ENCODE measurements at places on chromosomes 16 and 17.

- DNase-seq = no peak
Observed at GRCh38 chr16:15830832-15831451, 25.9 kb downstream of the MYH11 start.

DNA sequence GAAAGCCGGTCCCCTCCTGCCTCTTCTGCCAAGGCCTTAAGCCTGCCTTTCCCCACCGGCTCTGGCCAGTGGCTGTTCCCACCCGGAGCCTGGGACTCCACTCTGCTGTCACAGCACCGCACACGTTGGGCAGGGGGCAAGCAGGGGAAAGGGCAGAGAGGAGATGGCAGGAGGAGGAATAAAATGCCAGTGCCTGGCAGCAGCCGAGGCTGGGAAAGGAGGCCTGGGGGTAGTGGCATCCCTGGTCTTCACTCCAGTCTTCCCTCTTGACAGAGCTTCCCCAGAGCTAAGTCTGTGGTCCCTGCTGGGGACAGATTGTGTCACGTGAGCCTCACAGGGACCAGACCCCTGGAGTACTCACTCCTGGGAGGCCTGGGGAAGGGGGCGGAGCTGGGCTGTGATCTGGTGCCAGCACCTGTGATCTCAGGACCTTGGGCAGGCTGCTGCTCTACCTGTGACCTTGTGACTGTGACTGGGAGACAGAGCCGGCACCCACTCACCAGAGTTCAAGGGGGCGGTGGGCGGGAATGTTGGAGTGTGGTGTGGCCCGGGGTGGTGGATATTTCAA, 97.2 kb upstream of the GSE1 start:
- DNase-seq = no peak

- DNase-seq = no peak
Observed at GRCh38 chr16:22663389-22664064, 150.4 kb upstream of the HS3ST2 start.

DNA sequence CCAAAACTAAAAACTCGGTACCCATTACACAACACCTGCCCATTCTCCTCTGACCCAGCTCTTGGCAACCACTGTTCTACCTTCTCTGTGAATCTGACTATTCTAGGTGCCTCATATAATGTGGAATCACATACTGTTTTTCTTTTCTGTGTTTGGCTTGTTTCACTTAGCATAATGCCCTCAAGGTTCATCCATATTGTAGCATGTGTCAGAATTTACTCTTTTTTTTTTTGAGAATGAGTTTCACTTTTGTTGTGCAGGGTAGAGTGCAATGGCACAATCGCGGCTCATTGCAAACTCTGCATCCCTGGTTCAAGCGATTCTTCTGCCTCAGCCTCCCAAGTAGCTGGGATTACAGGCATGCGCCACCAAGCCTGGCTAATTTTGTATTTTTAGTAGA, 59.5 kb upstream of the RBL2 start:
- no peak for DNase-seq

GRCh38 chr17:58480090-58480489, 8.1 kb downstream of the HSF5 start:
- no peak for DNase-seq

- no peak for DNase-seq
Observed at GRCh38 chr16:69477546-69477945, 53.1 kb downstream of the CYB5B start.

DNA sequence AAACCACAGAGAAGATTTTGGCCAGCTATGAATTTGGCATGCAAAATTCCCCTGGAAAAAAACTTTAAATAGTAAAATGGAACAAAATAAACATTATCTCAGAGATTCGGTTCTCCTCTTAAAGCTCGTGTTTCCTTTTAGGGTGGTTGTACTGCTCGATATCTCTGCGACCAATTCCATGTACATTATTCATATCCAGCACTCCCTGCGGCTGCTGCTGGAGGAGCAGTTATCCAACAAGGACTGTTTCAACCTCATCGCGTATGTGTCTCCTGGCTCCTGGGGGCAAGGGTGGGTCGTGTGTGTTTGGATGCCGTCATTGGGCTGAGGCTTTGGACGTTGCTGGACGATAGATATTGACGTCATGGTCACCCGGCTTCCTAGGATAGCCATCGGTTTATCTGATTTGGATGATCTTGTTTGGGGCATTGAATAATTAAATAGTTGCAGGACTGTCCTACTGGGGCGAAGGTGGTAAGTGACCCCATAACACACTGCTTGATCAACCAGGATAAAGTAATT, 33.8 kb downstream of the VWA3A start:
- DNase-seq = no peak

GRCh38 chr16:55036371-55036821, 105.7 kb downstream of the IRX5 start:
- no peak for DNase-seq

DNA sequence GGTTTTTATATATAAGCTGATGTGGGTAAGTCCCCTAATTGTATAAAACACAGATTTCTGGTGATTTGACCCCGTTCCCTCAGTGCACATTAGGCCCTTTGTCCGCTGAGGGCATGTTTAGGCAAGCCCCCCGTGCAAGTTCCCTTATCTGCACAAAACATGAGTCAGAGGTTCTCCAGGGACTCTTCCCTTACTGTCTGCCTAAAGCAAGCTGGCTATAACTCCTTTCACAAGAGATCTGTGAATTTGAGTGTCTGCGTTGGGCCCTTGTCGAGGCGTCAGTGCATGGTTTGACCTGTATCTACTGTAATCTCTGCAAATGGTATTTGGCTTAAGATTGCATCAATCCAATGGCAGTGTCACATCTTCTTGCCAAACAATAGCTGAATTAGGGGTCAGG, 712.8 kb downstream of the CDH8 start:
- no peak for DNase-seq

DNA sequence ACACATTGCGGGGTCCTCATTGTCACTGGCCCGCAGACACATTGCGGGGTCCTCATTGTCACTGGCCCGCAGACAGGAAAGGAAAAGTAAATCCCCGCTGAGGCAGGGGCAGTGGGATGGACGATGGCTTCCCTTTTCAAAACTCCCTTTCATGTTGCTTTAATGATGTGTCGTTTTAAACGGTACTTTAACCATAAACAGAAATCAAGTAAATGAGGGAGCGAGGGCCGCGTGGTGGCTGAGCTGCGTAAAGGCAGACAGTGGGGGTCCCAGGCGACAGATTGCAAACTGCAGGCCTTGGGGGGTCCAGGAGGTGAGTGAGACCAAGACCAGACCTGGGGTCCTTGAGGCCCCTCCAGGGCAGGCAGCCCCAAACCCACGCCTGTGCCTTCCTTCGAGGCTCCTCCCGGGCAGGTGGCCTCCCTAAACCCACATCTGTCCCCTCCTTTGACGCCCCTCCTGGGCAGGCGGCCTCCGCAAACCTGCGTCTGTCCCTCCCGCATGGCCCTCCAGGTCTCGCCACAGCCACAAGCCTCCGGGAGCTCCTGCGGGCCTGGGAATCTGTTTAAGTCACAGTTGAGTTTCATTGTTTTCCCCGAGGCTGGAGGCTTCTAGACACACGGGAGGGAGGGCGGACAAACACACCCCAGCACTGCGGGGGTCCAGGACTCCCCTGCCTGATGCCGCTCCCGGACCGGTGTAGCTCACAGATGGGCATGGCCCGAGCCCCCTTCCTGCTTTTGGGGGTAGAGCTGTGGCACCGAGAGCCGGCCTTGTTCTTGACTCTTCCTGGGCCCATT, 7.3 kb downstream of the PIEZO1 start:
- DNase-seq = no peak

GRCh38 chr16:71439523-71439922, 2.3 kb downstream of the TLE7 start:
- no peak for DNase-seq

DNA sequence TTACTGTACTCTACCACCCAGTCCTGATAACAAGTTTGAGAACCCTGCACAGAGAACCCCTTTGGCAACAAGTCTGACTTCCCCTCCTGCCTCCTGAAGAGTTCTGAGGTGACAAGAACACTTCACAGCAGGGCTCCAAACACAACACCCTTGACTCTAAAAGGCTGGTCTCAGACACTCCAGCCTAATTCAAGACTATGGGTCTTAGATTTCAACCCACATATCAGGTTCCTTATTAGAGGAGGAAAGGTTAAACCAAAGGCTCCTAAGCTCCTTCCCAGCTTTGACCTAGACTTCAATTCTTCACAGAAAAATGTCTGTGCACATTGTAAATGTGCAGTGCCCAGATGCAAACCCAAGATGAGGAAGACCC, 23.0 kb downstream of the RANBP10 start:
- no peak for DNase-seq

GRCh38 chr17:58326609-58327362, 1.8 kb downstream of the TSPOAP1 start:
- DNase-seq = no peak

DNA sequence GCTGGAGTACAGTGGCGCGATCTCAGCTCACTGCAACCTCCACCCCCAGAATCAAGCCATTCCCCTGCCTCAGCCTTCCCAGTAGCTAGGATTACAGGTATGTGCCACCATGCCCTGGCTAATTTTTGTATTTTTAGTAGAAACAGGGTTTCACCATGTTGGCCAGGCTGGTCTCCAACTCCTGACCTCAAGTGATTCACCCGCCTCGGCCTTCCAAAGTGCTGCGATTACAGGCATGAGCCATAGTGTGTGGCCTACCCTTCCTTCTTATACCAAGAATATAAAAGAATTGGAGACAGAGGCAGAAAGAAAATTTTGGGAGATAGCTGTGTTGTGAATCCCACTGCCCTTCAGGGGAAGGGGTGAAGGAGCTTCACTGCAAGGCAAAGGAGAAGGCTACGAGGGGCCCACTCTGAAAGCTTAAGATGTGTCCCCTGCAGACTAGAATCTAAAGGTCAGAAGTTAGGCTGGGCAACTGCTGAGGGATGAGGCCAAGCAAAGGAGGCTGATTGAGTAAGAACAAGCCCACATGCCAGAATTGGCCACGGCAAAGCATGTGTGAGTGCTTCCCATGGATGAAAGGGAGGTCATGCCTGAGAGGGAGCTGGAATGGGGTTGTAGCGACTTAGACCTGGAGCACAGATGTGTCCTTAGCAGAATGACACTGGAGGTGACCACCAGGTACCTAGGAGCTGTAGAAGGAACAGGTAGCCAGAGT, 8.4 kb upstream of the CRYBA1 start:
- no peak for DNase-seq

DNA sequence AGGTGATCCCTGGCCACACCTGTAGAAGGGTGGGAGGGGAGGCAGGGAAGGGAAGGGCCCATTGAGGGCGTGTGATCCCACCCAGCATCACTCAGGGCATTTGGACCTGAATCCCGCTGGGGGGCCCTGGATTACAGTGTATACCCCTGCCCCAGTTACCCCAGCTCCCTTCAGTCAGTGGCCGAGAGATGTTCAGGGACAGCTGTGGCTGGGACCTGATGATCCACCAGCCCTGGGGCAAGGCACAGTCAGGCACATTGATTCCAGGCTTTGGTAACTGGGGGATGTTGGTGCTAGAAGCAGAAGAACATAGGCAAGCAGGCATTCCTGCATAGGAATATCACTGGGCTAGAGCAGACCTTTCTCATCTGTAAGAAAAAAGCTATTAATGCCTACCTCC, 170.3 kb downstream of the FOXL1 start:
- no peak for DNase-seq

DNA sequence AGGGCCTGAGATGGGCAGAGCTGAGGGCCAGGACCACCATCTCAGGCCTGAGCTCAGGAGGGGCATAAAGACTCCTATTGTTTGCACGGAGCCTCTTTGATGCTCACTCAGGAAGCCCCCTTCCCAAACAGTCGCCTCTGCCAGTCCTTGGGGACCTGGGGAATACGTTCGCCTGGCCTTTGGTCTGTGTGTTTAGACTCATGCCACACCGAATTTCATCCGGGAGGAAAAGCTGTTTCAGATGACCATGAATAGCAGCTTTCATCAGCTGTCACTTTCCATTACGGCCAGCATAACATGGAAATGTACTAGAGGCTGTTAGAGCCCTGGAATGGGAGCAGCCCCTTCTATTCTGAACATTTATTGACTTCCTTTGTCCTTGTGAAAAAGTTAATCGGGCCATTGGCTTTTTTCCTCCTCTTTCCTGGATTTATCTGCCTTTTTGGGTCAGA, 139.0 kb downstream of the HS3ST3A1 start:
- DNase-seq = no peak

DNA sequence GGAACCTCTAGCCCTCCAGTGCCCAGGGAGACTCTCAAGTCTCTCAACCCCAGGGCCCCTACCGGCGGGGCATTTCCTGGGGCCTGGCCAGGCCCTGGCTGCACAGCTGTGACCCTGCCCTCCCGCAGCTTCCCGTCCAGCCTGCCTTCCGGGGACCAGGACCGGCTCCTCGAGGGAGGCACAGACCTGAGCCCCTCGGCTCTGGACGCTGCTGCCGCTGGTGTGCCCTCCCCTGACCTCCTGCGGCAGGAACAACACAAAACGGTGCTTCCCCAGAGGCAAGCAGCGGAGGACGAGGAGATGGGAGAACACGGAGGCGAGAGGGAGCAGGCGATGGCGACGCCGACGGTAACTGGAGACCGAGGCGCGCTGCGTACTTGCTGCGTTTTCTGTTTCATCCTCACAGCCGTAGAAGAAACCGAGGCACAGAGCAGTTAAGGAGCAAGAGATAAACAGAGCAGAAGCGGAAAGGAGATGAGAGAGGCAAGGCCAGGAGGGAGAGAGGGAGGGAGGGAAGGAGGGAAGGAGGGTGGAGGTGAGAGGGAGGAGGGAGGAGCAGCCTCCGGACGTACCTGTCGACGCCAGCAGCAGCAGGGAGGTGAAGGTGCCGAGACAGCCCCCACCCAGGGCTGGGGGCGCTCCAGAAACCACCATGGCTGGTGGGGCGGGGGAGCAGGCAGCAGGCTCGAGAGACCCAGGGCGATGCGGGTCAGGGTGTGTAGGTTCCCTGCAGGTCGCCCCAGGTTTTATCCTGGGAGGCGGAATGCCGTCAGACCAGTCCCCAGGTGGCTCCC, at the start of gene PRSS22:
Gene PRSS22, minus strand, starts transcription at position 720 of the 794 bp plus-strand sequence. Its CDS starts 66 bp downstream, at position 654.
- no peak for DNase-seq

DNA sequence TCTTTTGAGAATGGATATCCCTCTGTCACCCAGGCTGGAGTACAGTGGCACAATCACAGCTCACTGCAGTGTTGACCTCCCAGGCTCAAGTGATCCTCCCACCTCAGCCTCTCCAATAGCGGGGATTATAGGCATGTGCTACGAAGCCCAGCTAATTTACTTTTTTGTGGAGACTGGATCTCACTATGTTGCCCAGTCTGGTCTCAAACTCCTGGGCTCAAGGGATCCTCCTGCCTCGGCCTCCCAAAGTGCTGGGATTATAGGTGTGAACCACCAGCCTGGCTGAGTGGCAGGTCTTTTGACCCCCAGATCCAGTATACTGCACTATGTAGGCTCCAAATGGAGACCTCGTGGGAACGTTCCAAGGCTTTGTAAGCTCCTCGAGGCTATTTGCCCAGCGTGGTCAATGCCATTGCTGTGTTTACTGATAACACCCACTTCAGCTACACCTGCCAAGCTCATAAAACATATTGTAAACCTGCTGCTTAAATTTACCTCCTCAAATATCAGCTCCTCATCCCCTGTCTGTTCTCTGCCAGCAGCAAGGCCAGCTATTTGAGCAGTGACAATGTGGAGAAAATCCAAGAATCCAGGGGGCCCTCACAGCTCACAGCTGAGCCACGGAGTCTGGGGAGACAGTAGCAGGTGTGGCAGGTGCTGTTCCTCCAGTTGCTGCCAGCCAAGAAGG, 16.2 kb upstream of the KIFC3 start:
- DNase-seq = no peak

All from stimulated activated CD4-positive, alpha-beta T cell treated with anti-CD3 and anti-CD28 coated beads, Interleukin-1b, Interleukin-23, amount 100 ng/mL, for 1 hour (primary cell).